ENCODE measurements at places on chromosomes 16 and 17.

DNA sequence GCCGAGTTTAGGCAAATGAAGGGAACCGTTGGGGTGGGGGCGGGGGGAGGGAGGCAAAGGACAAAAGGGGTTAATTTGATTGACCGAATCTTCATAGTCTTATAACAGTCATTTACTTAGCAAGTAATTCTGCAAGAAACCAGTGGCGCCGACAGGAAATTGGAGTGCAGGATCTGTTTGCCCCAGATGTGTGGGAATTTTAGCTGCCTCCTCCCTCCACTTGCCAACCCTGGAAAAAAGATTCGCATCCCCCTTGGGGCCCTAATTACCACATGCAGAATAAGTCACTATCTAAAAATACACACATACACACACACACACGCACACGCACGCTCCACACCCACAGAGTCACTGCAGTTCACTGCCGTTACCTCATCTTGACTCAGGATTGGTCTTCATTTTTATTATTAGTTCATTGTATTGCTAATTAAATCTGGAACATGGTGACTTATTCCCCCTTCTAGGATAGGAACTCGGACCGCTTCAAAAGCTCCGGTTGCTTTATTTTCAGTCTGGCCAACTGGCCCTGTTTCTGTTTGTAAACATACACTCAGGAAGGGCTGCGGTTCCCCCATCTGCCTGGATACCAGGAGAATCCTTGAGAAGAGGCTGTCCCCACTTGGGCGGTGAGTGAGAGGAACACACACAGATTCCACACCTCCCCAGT, 241.6 kb upstream of the SALL1 start:
- DNase-seq: no peak

DNA sequence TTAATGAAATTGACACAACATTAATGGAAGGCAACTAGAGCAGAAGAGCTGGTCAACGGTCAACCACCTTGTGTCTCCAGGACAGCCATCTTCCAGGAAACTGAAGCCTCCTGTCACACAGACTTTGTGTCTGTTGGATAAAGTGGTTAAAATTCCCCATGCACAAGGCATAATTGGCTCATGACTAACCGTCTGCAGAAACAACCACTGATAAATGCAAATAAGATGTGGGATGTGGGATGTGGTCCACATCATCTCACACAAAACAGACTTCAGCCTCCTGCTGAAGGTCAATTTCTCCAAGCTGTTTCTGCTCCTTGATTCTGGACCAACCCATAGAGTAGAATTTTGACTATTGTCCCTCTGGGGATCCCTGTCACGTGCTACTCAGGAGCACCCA, 26.9 kb upstream of the XYLT1 start:
- DNase-seq: no peak

- DNase-seq: peak; percentile 42
These were observed 3.2 kb downstream of the SOST start for GRCh38 chr17:43755389-43755875.

DNA sequence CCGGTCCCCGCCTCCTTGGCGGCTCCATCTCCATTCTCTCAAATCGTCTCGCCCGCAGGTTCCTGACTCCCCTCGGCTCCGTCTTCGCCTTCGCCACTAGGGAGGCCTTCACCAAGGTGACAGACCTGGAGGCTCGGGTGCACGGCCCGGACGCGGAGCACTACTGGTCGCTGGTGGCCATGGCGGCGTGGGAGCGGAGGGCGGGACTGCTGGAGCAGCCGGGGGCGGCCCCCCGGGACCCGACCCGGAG, 862 bp downstream of the GLTPD2 start:
- DNase-seq: no peak

DNA sequence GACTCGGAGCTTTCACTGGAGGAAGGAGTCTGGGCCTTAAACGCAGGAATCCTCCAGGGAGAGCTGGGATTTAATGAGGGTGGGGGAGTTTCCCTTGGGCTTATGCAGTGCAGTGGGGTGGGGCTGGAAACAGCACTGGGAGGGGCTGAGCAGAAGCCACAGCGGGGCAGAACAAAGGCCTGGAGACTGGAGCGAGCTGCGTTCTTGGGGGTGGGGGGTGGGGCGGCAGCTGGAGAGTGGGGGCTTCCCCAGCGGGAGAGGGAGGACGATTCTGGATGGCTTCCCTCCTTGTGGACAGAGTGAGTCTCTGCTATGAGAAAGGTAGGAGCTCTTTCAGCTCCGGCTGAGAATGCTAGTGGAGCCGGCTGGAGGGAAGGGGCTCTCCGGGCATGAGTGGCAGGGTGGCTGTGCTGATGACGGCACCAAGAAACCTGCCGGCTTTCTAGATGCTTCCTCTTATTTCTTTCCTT, 406.0 kb downstream of the SEC14L1 start:
- DNase-seq: no peak

DNA sequence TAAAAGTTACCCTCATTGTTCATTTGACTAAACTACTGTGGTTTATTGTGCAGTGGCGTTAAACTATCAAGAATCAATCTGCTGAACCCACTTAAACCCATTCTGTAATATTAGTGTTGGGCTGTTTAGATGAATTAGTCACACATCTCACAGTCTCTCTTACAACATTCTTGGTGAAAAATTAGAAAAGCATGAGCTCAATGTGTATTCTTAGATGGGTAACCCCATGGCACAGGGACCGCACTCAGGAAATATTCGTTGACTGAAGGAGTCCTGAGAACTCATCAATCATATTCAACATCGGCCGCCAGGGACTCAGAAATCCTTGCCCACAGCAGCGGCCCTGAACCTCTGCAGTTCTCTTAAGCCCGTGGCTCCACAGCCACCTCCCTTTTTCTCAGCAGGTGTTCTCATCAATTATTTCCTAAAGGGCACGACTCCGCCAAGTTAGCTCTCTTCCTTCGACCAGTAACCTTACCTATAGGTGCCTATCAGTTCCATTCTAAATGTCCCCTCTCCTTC, 155.6 kb downstream of the STX8 start:
- DNase-seq: no peak

GRCh38 chr16:35252356-35252936, 1793.0 kb downstream of the TP53TG3F start:
- DNase-seq: no peak

GRCh38 chr17:64781014-64781756, 119.1 kb upstream of the SMURF2 start:
- DNase-seq: no peak

GRCh38 chr17:64309710-64310109, 46.6 kb upstream of the TEX2 start:
- DNase-seq: no peak

- DNase-seq: no peak
These were observed 78.9 kb downstream of the CMIP start for GRCh38 chr16:81523387-81524115.

- peak; percentile 87 for DNase-seq
These were observed 13.9 kb downstream of the HAGH start for GRCh38 chr16:1812732-1813163.

GRCh38 chr17:80633994-80634566, 89.4 kb downstream of the RPTOR start:
- no peak for DNase-seq

Measured in NCI-H2081 (cell line).